ENCODE measurements at places on chromosomes 12 and 14.

GRCh38 chr12:23096321-23096720, 471.4 kb downstream of the ETNK1 start:
- DNase-seq, result no peak

GRCh38 chr14:37116933-37117849, 55.2 kb downstream of the SLC25A21 start:
- DNase-seq, result no peak

DNA sequence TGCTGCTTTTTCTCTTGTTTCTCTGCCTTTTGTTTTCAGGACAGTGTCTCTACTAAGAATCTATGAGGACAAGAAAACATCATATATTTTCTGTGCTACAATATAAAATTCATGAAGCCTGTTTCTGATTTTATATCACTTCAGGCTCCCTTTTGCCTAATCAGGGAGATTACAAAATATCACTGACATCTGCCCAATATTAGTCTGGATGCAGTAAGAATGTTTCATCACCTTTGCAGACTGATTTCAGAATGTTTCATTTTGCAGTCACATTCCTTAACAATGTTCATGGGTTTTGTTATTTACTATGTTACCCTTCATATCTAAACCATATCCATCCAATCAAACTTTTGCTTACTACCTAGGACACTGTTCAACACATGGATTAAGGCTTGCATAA, 491 bp upstream of the CLEC6A start:
- DNase-seq, result no peak

GRCh38 chr14:85296456-85297210, 233.3 kb upstream of the FLRT2 start:
- DNase-seq, result no peak

GRCh38 chr14:96662116-96662970, 134.8 kb upstream of the VRK1 start:
- no peak for DNase-seq

DNA sequence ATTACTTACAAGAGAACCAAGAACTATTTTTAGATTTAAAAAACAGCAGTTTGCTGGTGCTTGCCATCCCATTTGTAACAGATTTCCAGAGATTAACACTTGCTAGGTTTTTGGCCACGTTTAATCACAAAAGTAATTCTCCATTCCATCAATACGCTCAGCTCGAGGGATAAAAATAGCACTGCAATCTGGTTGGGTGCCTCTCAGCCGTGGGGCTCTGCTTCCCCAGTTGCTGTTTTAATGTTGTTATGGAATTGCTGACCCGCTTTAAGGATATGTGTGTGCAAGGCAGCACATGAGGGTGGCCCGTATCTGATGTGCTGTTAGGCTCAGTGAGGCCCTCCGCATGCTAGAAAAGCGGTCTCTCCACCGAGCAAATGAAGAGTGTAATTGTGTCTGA, 222.2 kb upstream of the TMEM260 start:
- DNase-seq, result no peak

DNA sequence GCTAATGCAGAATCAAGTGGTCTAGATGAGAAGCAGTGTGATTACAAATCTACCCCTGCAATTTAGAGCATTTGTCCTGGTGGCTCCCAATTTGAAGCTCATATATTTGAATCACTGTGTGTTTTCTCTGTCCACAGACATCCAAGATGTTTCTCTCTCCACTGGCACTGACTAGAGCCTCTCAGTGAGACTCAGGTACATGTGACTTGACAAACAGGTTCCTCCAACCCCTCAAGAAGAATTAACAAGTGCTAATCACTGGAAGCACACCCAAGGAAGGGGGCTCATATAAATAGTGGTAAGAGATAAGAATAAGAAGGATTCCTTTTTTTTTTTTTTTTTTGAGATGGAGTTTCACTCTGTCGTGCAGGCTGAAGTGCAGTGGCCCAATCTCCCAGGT, 20.5 kb downstream of the OR10G2 start:
- no peak for DNase-seq

- DNase-seq, result no peak
These were observed 60.6 kb downstream of the MARK3 start for GRCh38 chr14:103445806-103446205.

DNA sequence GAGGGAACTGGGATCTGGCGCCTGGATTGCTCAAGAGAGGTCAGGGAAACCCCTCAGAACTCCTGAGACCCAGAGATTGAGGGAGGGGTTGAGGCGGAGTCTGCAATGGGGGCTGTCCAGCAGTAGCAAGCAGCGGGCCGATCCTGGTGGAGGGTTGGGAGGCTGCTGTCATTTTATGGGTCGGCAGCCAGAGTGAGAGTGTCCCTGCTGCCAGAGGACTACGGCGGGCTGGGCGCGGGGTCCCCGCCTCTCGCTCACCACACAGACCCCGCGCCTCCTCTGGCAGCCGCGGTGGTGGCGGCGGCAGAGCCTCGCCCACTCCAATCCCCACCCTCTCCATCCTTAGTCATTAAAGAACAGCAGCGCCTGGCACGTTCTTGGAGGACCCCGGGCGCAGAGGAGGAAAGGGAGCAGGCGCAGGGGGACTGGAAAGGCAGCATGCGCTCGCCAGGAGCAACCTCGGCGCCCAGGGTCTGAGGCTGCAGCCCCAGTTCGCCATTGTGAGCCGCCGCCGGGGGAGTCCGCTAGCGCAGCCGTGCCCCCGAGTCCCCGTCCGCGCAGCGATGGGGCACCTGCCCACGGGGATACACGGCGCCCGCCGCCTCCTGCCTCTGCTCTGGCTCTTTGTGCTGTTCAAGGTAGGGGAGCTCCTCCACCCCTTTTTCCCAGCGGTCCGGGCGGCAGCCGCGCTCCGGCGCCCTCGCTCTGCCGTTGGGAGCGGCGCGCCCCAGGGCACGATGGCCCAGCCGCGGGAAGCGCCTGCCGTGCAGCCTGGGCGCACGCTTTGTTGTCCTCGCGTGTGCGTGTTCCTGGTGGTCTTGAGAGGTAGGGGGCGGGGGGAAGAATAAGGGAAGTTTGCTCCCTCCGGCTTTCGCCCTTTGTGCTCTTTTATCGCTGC, at the start of gene PTPRO:
PTPRO (plus strand) TSS at position 345 of the 898 bp plus-strand sequence.
- DNase-seq, result no peak

DNA sequence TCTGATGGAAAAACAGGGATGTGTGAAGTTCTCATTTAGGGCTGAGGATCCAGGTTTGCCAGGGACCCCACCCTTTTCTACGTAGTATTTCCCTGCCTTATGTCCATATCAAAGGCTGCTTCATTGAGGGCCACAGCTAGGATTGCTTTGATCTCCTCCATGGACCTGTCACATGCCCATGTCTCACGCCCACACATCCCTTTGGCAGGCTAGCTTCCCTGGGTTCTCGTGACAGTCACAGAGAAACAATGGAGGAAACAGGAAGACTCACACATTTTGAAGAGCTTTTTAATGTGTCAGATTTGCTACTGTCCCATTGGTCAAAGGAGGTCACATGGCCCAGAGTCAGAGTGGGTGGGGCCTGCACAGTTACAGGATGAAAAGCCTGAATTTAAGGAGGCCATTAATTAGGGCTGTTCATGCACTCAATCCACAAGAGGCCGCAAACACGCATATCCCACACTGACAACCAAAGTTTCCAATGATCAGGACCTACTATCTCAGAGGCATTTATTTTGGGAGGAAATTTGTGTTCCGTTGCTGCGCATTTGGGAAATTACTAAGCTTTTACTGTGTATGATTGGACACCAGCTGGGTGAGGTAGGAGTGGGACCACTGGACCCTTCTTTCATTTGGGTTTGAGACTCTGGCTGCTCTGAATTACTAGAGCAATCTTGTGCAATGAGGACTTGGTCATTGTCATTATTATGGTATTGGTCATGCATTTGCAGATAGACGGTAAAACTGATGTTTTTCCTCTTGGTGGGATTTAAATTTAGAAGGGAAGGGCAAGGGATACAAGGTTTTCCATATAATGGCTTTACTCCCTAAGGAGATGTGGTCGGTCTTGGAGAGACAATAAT, 266.2 kb downstream of the KTN1 start:
- no peak for DNase-seq

DNA sequence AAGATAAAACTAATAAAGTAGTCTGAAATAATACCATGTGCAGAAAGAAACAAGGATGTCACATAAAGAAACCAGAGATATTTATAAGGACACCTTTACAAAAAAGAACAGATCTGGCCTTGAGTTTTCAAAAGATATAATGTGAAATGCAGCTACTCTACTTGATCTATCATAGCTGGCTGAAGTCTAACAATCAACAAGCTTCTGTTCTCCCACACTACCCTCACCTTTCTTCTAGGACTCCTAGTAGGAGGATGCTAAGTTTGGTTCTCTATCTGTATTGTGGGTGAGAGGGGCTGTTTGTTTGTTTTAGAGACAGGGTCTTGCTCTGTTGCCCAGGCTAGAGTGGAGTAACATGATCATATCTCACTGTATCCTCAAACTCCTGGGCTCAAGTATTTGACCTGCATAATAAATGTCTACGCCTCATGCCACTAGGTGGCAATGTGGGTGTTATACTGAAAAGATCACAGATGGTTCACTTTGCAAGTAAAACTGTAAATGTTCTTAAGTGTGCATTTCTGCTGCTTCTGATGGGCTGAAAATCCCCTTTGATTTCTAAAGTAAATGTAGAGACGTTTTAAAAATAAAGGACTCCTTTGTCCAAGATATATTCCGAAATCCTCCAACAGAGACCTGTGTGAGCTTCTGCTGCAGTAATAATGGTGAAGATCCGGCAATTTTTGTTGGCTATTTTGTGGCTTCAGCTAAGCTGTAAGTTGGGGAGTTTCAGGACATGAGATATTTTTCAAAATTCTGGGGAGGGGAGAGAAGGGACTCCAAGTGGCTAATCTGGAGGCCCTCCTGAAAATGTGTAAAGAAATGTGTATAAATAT, 269.3 kb downstream of the DAD1 start:
- peak; percentile 51 for DNase-seq

- DNase-seq, result no peak
These were observed 118.9 kb upstream of the PTPRB start for GRCh38 chr12:70756118-70756517.

GRCh38 chr14:90728951-90729350, 87.3 kb downstream of the TTC7B start:
- DNase-seq, result no peak

GRCh38 chr12:93572712-93573551, 457 bp downstream of the SOCS2 start:
- peak; percentile 43 for DNase-seq

- DNase-seq, result no peak
These were observed 227.4 kb downstream of the RPAP3 start for GRCh38 chr12:47478426-47478825.

DNA sequence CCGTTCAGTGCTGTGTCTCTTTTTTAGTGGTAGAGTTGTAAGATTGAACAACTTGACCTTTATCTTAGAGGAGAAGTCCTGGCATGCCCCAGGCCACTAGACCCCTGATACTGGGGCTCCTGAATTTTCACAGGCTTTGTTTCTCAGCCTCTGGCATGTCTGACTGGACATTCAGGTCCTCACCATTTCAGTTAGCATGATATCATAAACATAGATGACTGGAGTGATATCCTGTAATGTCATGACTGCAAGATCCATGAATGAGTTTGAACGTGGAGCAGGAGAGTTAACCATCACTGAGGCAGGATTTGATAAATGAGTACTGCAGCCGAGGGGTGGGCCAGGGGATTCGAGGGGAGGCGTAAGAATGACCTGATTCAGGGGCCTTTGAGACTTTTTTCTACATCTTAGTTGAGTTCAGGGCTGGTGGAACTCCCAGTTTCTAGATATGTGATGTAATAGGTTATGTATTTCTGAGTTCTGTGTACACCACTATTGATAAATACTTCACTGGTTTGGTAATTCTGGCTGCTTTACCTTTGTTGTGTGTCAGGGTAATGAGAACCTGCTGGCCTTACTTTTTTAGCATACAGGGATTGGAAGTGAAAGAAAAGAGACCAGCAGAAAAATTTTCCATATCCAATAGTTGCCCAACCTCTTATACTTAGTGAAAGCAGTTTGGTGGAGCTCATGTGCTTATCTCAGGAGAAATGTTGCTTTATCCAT, 217.0 kb downstream of the SYNE2 start:
- no peak for DNase-seq

DNA sequence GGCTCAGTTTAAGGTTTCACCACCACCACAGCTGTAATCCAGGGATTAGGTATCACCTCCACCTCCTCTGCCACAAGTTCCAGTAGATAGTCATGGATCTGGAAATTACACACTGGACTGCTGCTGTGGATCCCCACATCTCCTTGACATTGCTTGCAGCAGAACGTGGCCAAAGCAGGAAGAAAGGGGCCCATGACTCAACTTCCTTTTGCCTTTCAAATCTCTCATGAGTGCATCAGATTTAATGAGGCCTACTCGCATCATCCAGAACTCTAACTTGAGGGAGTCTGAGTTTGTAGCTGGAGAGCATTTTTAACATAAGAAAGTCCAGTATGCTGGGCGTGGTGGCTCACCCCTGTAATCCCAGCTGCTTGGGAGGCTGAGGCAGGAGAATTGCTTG, 29.2 kb upstream of the TMED10 start:
- no peak for DNase-seq

- no peak for DNase-seq
These were observed 248.3 kb upstream of the LRIG3 start for GRCh38 chr12:59168647-59169046.

DNA sequence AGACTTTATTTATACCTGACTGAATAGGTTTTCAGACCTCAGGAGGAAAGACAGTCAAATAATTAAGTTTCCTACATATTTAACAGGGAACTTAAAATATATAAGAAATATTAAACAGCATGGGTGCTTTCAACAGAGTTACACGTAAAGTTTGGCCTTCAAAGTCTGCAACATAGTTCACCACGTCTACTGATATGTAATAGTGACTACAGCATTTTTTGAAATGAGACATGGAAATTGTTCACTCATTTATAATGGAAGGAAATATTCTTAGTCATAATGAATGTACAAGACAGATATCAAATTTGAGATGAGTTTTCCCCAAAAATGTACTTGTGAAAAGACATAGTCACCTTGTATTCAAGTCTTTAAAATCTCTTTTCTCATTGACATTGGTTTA, 56.7 kb upstream of the KCNMB4 start:
- DNase-seq, result no peak

DNA sequence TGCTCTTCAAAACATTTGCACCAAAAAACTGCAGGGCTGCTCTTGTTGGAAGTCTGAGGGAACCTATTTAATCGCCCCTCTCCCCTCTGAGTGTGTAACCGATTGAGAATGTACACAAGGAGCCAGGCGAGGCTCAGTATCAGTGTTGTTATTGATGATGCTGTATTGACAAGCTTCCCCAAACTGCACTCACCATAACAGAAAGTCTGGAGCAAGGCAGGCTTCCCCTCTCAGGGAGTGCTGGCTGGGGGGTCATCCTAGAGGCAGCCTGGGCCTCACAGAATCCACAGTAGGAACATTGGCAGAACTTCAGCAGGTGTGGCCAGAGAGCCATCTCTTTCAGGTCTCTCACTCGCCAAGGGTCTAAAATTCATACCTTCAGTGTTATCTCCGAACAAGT, 58.1 kb upstream of the TUNAR start:
- no peak for DNase-seq

DNA sequence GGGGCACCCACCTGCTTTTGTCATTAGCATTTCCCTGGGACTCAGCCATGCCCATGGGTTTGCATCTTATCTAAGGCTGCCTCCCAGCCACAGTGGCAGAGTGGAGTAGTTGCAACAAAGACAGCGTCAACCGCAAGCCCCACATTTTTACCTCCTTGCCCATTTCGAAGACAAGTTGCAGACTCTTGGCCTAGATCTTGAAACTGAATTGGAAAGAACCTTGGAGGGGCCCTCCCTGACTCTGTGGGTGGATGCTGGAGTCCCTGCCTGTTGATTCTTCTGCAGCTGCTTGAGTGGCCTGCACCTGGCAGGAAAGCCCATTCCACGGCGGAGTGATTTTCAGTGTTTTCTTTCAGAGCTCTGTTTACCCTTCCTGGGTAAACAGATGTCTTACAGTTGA, 309.0 kb downstream of the VRK1 start:
- DNase-seq, result peak; percentile 12

All from GM13976 (cell line).